Coronary artery (tissue), 2 donors: ENCODE measurements at places on chromosomes 2 and 18.

DNA sequence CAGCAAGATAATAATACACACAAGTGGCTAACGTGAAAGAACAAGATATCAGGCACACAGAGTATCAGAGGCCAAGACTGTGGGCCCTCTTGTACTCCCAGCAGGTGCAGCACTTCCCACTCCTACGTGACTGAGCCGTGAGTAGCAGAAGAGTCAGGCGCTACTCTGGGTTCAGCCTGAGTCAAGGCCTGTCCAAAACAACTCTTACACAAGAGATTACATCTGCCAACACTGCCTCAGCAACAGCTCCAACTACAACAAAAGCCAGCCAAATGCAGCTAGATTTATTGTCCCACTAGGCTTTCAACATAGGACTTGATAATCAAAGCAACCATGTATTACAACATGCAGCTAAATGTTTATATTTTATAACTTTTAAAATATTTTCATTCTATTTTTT is 56.2 kb downstream of the ITSN2 start:
- peak; percentile 74 for DNase-seq

GRCh38 chr2:12270876-12271588 is 445.7 kb upstream of the TRIB2 start:
- DNase-seq = no peak

DNA sequence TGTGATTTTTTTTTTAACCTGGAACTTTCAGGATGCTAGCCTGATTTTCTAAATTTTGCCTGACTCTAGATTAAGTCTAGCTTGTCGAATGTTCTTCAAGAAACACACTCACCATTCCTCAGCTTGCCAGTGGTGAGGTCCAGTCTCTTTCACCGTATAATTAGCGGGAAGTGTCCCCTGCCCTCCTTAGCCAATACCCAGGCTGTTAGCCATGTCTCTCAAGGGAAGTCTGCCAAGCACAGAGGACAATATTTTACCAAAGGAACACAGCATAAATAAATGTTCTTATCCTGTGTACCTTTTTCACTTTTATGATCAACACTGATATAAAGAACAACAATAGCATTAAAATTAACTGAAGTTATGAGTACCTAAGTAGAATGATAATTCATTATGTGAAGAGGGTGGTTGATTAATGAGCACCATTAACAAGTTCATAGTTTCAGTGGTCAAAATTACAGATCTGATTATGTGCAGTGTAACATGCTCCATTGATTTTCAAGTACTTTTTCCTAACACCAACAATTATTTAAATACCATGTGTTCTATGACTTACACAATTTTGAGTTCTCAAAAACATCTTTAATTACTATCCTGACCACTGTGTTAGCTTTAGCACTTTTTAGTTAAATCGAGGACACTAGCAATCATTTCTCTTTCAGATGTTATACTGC is 445.8 kb upstream of the RAB12 start:
- DNase-seq = no peak

DNA sequence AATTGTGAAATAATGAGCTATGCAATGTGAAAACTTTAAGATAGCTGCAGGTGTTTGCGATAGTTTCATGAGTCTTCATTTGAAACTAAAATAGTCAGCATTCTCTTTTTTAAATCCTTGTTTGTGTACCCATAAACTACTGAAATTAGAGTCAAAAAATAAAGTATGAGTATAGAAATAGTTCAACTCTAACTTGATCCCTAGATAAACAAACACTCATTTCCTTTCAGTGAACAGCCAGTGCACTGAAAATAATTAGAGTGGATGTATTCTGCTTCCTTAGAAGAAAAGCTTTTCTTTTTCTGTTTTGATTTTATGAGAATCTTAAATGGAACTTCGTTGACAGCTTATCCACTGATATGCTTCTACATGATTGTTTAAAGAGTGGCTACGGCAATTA is 1033.4 kb downstream of the SOCS6 start:
- DNase-seq = no peak

DNA sequence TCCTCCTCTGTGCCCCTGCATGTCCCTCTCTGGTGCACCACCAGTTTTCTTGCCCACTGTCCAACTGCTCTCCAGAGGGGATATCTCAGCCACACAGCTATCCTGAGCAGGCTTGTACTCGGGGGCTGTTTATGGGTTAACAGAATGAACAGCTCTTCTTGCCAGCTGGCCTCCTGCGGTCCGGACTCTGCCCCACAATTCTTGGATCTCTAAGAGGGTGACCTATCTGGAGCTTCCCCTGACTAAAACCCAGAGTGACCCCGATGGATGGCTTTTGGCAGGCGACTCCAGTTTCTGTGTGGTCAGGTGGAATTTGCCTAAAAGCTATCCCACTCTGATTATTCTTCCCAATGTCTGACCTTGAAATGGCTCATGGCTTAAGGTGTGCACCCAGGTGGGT is 9.1 kb downstream of the SOWAHC start:
- DNase-seq = no peak

DNA sequence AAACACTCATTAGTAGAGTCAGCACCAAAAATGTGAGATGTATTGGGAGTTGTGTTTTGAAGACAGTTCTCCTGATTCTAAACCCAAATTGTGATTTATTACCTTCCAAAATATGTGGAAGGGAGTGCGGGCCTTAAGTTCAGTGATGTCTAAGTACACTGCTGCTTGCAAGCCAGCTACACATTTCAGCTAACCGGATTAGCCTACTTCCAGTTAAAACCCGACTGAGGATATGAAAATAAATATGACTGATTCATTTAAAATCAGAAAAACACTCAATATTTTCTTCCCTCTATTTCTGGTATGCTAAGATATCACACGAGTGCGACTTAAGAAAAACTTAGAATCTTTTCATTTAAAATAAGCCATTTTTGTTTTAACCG is 907 bp downstream of the FHL2 start:
- no peak for DNase-seq

DNA sequence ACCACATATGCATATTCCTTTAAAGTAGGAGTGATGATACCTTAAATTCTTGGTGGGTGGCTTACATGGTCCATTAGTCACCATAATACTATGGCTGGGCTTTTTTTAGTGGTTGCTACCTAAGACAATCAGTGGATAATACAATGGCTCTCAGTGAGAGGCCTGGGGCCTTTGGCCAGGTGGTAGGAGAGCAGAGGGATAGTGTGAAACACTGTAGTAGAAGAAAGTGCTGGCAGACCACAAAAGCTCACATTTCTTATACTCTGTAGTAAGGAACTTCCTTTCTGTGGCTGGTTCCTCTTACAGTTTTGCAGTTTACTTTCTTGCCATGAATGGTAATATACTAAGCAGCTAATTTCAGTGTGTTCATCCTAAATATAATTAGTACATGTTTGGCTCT is 583.5 kb downstream of the XIRP2 start:
- DNase-seq = no peak

DNA sequence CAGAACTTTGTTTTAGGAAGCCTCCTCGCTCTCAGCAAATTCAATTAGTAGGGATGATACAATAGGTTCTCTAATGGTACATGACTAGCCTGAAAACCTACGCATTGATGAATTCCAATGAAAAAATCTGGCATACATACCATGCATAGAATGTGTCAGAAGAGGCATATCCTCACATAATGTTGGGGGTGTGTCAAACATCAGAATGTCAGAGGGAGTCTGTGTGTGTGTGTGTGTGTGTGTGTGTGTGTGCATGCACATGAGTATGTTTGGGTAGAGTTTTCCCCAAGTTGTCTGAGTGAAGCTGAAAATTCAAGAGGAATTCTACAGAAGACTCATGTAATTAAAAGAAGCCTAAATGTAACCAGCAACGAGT is 78.5 kb downstream of the FIGN start:
- DNase-seq = no peak

DNA sequence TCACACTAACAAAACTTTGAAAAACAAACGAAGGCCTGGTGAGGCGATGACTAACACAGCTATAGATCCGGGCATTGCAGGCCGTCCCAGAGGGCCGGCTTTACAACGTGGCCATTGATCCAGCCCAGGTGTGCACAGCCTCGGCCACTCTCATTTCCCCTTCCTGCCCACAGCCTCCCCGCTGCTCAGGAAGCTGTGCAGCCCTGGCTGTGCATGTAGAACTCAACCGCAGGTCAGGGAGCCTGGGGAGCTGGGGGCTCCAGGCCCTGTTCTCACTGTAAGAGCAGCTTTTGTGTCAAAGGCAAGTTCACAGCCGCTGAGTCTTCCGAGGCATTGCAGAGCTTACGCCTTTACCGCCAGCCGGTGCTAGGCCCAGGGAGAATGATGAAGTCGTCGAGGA is 87.2 kb downstream of the LONRF2 start:
- peak; percentile 36 for DNase-seq

DNA sequence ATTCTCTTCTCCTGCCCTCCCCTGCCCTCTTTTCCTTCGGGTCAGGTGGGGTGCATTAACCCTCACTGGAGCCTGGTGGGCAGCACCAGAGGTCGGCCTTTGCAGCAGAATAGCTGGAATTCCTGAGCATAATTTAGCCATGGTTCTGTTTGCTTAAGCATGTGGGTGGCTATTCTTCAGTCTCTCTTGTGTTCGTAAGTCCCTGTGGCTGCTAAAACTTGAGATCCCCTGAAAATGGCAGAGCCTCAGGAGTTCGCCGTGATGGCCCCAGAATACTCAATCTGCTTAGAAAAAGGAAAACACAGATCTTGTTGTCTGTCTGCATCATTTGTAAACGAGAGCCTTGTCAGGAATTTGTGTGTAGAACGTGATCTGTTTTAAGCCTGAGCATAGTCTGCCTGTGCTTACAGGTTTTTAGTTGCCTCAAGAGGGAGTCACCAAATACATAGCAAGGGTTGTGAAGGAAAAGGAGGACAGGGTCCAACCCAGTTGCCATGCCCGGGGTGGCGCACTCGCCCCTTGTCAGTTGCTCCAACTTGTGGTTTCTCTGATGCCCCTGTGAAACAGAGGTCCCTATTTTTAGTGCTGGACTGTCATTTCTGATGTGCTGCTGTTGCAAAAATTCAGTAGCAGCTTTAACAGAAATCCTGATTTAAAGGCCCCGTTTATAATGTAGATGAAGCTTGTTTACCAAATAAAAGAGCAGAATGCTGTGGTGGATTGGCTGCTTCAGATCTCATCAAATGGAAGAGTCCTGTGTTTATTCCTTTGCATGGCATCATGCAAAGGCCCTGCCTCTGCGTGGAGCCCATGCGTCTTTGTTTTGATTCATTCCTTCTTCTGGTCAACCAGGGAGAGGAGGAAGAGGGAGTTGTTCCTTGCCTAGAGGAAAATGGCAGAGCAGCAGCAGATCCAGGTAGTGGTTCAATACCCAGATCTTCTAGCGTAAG is 74.8 kb downstream of the WDSUB1 start:
- peak; percentile 61 for DNase-seq

- peak; percentile 59 for DNase-seq
These were observed 69.4 kb upstream of the SMAD7 start for GRCh38 chr18:49020129-49020528.

- no peak for DNase-seq
These were observed 13.8 kb upstream of the NCOA1 start for GRCh38 chr2:24477229-24477628.

DNA sequence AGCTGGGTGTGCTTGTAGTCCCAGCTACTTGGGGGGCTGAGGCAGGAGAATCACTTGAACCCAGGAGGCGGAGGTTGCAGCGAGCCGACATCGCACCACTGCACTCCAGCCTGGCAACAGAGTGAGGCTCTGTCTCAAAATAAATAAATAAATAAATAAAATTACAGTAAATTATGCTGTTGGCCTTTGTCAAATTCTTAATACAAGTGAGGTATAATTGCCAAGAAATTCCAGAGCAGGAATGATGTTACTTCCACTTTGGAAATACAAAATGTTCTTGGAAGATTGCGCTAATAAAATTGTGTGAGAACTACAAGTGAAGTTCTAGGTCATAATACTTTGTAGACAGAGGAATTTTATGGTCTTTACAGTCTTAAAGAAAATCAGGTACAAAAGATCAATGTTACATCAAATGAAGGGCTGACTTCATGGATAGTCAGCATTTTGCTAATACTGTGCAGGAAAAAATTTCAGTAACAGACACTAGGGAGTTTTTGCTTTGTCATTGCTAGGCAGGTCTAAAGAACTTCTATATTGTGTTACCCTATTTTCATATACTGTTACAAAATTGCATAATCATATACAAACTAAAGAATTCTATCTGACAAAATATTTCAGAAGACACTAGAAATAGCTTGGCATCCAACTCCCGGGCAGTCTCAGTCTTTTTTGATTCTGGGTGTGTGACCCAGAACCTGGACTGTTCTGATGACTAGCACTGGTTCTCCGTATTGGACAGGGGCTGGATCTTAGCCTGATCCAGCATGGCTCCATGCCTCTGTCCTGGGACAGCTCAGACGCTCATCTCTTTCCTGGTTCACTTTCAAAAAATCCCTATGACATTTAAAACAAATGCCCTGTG is 76.0 kb upstream of the STK17B start:
- no peak for DNase-seq

- no peak for DNase-seq
These were observed 450.1 kb downstream of the SLC4A3 start for GRCh38 chr2:220077488-220077887.

GRCh38 chr2:44927985-44928482 is 13.5 kb upstream of the SIX3 start:
- DNase-seq = no peak

DNA sequence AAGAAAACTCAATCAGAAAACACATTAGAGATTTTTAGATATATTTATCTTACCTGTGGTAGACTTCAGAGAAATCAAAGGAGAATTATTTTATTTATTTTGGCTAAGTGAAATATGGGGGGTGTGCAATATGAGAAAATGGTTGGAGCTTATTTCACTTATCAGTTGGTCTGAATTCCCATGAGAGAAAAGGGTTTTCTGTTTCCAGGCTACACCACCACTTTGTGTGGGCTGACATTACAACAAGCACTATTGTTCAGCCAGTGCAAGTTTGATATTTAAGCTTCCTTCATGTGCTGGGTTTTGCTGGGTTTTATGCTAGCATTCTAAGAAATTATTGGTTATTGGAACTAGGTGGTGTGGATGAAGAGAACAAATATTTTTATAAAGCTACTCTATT is 33.5 kb downstream of the RMND5A start:
- DNase-seq = no peak

DNA sequence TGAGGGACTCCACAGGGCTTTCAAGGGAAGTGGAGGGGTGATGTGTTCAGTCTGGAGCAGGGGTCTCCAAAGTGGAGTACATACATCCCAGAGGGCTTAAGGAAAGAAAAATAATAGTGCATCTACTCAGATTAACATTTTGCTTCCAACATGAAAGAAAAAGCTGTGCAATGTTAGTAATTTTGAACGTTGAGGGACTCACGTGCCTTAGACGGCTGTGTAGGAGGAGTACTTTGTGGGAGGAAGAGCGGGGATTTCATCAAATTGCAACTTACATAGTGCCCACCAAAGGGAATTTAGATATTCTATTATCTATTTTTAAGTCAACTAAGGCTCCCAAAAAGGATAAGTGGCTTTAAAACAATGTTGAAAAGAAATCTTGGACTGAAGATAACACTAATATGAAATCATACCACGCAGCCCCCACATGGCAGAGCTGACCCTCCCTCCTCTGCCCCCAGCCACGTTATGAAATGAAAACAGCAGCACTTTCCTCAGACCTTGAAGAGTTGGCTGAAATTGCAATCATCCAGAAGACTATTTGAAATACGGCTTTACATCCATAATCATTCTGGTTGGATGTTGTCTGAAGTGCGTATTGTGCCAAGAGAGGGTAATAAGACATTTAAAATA is 42.9 kb downstream of the MEX3C start:
- DNase-seq = no peak

- no peak for DNase-seq
These were observed 9.7 kb downstream of the SMAD7 start for GRCh38 chr18:48940854-48941611.
